Stimulated activated CD4-positive, alpha-beta T cell treated with anti-CD3 and anti-CD28 coated beads, Interleukin-1b, Interleukin-23, amount 100 ng/mL, for 48 hours (primary cell): ENCODE measurements at places on chromosomes 4 and X.

GRCh38 chrX:1754077-1754476 lies 139.2 kb downstream of the ASMT start:
- no peak for DNase-seq

DNA sequence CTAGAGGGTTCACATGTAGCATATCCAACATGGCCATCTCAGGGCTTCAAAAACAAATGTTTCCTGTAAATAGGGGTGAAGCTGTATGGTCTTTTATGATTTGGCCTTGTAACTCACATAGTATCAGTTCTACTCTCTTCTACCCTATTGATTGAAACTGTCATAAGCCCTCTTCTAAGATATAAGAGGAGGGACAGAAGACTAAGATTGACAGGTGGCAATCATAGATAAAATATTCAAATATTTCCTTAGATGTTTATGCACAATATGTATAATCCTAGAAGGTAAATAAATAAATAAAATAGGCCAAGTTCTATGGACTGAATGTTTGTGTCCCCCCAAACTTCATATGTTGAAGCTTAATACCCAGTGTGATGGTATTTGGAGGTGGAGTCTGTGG lies 6.9 kb upstream of the BEX3 start:
- no peak for DNase-seq

DNA sequence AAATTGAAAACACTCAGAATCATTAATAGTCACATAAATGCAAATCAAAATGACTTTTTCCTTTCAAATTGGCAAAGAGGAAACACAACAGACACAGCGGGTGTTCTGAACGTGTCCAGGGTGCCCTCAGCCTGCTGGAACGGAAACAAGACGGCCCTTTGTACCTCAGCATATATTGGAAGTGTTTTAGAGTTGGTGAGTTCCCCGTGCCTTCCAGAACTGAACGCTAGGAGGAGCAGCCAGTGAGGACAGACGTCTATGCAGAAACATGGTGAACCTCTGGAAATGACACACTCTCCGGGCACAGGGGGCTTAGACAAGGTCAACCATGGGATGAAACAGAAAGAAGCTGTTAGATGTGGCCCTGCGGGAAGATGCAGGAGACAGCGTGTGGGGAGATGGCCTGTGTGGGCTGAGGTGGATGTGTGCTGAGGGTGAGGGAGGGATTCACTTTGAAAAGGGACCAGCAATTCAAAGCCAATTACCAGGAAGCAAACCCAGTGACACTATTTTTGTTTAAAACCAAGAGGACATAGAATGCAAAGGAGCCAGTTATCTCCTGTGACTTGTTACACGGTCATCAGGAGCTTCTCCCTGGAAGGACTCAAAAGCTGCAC lies 40.4 kb downstream of the RNF212 start:
- peak; percentile 37 for DNase-seq

DNA sequence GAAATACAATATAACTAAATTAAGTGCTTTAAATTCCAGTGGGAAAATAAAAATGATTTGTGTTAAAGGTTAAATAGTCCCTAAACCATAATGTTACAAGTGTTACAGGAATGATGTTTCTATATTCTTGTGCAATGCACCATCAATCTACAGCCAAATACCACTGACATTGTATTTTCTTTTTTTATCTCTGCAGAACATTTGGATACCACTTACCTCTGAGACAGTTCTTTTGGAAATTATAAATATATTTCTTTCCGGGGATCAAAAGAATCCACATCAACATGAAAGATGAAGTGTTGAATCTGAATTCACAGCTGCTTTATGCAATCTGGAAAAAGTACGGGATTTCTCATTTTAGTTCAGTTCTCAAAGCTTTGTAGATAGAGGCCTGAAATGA lies 518.3 kb upstream of the AGA start:
- DNase-seq = no peak

DNA sequence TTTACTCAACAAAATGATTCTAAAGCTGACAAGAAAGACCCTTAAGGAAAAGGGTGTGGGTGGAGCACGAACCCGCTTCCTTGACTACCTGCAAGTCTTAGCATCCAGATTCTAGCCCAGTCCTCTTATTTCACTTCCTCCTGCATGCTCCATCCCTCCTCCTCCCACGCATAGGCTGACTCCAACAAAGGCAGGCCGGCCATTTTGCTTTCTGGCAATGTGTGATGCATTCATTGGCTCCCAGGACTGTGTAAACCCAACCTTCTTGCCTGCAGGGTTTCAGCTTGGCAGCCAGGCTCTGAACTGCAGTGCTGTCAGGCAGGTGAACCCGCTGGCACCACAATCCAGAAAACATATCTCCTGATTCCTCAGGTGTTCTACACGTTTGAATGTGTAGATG lies 39.3 kb downstream of the RTL9 start:
- no peak for DNase-seq

GRCh38 chr4:158170691-158171561 lies 1.9 kb downstream of the GASK1B start:
- peak; percentile 25 for DNase-seq

GRCh38 chrX:25049357-25049756 lies 33.6 kb upstream of the ARX start:
- no peak for DNase-seq

- no peak for DNase-seq
Observed at GRCh38 chr4:47222276-47222675, 190.9 kb downstream of the GABRB1 start.

- DNase-seq = no peak
Observed at GRCh38 chr4:78845472-78845871, 69.3 kb downstream of the BMP2K start.

GRCh38 chr4:124203613-124204238 lies 508.8 kb downstream of the ANKRD50 start:
- DNase-seq = no peak

DNA sequence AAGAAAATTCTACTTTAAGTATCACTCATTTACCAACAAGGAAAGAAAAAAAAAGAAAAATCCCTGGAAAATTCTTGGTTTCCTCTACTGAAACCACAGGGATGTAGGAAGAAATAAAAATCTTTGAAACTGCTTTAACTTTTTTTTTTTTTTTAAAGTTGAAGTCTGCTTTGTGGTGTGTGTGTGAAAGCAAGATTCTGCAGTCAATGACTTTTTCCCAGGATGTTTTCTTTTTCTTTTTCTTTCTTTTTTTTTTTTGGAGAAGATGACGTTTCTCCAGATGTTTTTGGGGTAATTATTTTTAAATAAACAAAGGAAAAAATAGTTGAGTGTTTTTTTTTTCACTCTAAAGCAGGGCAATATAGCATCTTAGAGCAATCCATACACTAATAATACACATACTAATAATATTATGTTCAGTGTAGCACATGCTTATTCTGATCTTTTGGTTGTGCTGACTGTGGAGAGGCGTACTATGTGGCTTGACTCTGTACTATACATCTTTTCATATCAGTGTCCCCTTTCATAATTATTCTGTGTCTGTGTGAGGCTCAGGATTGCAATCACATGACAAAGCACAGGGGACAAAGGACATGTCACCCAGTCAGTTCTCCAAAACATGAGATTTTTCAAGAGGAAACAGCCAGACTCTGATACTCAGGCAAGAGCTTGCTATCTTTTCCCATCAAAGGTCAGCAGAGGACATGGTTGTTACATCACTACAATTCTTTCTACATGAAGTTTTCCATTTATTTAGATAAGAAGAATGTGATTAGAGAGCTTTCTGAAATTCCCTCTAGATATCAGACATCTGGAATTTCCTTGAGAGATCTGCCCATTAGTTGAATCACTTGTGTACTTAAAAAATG lies 111.0 kb downstream of the PDE5A start:
- no peak for DNase-seq

- no peak for DNase-seq
Observed at GRCh38 chr4:119942806-119943205, 123.8 kb downstream of the MAD2L1 start.

GRCh38 chr4:183986971-183987946 lies 82.2 kb downstream of the STOX2 start:
- no peak for DNase-seq

DNA sequence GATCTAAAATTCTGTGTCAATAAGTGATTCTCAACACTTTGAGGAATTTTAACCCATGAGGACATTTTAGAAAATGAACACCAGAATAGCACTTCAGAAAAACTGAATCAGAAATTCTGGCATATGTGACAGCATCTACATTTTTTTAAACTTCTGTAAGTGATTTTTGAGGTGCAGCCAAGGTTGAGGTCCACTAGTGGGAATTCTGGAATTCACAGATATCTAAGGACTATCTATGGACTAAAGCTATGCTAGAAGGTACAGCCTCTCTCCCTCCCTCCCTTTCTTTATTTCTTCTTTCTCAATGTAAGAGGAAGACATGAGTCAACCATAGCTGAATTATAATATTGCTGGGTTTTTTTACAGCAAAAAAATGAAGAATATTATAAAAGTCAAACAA lies 508.2 kb upstream of the ATOH1 start:
- DNase-seq = no peak

DNA sequence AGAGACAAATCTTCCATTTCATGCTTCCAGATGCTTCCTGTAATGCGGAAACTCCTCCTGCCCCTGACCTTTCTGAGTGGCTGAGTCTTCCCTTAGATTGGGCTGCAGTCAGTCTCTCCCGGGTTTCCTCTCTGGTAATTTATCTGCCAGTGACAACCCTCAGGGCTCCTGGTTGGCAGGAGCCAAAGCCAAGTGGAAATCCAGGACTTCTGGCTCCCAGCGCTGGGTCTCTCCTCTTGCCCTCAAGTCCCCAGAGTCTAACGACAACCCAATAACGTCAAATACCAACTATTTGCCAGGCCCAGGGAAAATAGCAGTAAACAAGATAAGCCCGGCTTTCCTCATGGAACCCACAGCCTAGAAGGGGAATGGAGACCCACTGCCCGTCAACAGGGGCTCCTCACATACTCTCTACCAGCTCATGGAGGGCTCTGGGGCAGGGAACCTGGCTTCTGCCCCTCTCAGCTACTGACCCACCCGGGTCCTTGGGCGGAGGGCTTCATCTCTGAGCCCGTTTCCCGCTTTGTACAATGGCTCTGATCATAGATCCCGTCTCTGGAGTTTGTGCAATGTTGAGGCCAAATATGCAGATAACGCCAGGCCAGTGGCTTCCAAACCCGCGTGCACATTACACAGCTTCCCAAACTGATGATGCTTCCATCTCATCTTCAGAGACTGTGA lies 1.1 kb upstream of the TBC1D14 start:
- DNase-seq = no peak
